SJSA1 (cell line): ENCODE measurements at places on chromosomes 7 and 10. TPM values are rescaled to one million over a fixed set of nuclear protein-coding genes. Genes with fewer than 3 reads are reported as not detected.
A peak's percentile ranks its signal among the peaks of the same experiment; 100 is the strongest.

DNA sequence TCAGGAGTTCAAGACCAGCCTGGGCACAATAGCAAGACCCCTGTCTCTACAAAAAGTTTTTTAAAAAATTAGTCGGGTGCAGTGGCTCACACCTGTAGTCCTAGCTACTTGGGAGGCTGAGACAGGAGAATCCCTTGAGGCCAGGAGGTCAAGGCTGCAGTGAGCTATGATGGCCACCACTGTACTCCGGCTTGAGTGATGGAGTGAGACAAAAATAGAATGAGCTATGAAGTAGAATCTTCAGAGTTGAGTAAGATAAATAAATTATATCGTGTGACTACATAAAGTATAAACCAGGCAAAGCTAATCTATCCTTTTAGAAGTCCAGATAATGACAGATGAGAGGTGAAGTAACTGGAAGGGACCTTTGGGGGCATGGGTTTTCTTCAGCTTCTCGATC lies 15.3 kb upstream of the MRPS24 start:
- H3K36me3 ChIP-seq = peaks cover 45% of the 10 kb centered on the region
- no peaks in the 10 kb centered on the region for H3K27me3 ChIP-seq
- no peak overlapping the region for H3K4me3 ChIP-seq
- no peak overlapping the region for H3K27ac ChIP-seq
- DNase-seq = no peak

DNA sequence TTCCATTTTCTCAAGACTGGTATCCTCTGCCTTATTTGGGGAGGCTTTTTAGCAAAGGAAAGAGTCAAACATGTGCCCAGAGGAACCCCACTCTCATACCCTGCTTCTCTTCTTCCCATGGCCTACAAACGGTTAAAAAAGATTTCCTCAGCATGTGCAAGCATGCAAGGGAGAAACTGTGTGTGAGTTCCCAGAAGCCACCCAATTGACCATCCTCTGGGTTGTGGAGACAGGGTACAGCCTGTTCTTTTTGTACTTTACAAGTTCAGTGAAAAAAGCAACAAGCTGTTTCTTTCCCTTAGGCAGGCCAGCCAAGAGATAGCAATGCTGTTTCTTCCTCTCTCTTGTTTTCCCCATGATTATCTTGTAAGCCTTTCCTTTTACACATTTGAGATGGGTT lies 68.8 kb upstream of the MTPN start:
- no peaks in the 10 kb centered on the region for H3K4me1 ChIP-seq
- no peak overlapping the region for H3K4me3 ChIP-seq
- no peak overlapping the region for H3K27ac ChIP-seq

GRCh38 chr10:30863516-30864210 lies 168.0 kb downstream of the ZNF438 start:
- H3K4me3 ChIP-seq = no peak overlapping the region
- H3K27me3 ChIP-seq = no peaks in the 10 kb centered on the region
- DNase-seq = no peak

DNA sequence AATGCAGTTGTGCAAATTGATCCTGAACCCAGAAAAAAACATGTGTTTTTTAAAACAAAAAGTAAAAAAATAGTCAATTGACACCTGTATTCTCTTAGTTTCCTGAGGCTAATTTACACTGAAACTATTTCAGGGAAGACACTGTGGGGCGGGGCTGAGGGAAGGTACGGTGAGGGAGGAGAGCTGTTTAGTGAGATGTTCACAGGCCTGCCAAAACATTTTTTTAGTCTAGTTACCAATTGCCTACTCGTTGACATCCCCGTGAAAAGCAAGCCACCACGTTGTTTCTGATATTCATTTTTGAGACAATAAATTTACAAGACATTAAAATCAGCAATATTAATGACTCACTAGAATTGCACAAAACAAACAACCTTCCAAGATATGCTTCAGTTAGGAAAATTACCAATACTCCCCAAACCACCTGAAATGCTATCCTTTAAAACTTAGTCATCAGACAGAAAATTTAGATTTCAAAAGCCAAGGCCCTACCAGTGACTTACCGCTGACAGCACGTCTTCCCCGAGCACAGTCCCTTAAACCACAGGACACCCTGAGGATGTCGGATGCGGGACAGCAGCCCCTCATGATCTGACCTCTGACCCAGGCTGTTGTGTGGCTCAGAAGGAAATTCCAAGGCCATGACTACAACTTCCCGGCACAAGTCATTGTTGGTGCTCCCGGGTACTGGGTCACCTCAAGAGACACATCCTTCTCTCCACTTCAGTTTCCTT lies 279.2 kb downstream of the PRPF18 start:
- no peak overlapping the region; the same call in 1 of the 2 replicates for H3K4me3 ChIP-seq
- peak overlapping the region; percentile 27 for H3K27ac ChIP-seq
- peak; percentile 68 for DNase-seq
- H3K36me3 ChIP-seq = no peaks in the 10 kb centered on the region

DNA sequence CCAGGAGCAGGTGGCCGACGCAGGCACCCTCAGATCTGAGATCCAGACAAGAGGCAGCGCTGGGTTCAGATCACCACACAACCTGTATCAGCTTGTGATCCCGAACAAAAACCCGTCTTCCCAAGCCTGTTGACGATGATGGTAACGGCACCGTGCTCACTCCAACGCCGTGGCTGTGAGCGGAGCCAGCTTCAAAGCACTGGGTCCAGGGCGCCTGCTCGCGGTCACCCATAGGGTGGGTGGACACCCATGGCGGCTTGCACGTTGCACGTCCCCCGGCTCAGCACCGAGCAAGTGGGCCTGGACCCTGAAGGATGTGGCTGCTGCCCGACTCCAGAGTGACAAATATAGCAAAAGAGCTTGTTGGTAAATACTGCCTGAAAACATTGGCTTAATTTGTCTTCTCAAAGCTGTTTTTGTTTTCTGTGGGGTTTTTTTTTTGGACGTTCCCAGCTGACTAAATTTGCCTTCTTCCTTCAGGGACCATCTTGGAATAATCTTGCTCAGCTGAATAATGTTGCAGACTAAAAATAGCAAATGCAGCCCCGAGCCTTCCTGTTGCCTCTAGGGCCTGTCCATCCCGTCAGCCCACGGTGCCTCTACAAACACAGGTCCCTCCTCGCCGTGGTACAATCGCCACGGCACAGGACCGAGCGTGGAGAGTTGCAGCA lies 41.0 kb downstream of the FOXK1 start:
- no peak for DNase-seq
- H3K36me3 ChIP-seq = peaks cover 17% of the 10 kb centered on the region
- no peaks in the 10 kb centered on the region for H3K27me3 ChIP-seq
- no peak overlapping the region for H3K27ac ChIP-seq
- H3K4me1 ChIP-seq = peaks cover 24% of the 10 kb centered on the region
- H3K4me3 ChIP-seq = no peak overlapping the region

DNA sequence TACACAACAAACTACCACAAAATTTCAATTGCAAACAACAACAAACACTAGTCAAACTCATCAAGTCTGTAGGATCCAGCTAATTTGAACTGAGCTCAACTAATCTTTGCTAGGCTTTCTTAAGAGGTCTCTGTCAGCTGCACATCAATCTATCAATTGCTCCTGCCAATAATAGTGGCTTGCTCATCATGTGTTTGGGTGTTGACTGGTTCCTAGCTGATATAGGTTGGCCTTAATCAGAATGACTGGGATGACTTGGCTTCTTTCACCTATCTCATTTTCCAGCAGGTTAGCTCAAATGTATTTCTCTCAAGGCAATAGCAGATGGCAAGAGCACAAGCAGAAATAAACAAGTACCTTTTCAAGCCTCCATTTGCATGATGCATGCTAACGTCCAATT lies 370.3 kb upstream of the NFE2L3 start:
- no peak for DNase-seq
- no peak overlapping the region for H3K4me3 ChIP-seq
- H3K27me3 ChIP-seq = no peaks in the 10 kb centered on the region
- H3K4me1 ChIP-seq = peaks cover 16% of the 10 kb centered on the region
- no peak overlapping the region for H3K27ac ChIP-seq
- H3K36me3 ChIP-seq = no peaks in the 10 kb centered on the region

The CTAGE6 gene
- total RNA-seq = not detected in 2 replicates

The CALHM1 gene
- total RNA-seq = not detected in 2 replicates

The SPDYE5 gene
- total RNA-seq = not detected in 2 replicates

The IQUB gene
- total RNA-seq = 0.08 TPM in 1 of 2 replicates, not detected in the other

The LIPK gene
- total RNA-seq = not detected in 2 replicates
